Activated naive CD4-positive, alpha-beta T cell treated with anti-CD3 and anti-CD28 coated beads, Interleukin-2, amount 50 U/mL, for 16 hours (primary cell): ENCODE measurements at places on chromosomes 12 and 14.
A peak's percentile ranks its signal among the peaks of the same experiment; 100 is the strongest.

GRCh38 chr14:57502586-57503254 is 9.1 kb upstream of the CCDC198 start:
- DNase-seq, result no peak

GRCh38 chr12:54383041-54383609 is 1.4 kb downstream of the ZNF385A start:
- no peak for DNase-seq

DNA sequence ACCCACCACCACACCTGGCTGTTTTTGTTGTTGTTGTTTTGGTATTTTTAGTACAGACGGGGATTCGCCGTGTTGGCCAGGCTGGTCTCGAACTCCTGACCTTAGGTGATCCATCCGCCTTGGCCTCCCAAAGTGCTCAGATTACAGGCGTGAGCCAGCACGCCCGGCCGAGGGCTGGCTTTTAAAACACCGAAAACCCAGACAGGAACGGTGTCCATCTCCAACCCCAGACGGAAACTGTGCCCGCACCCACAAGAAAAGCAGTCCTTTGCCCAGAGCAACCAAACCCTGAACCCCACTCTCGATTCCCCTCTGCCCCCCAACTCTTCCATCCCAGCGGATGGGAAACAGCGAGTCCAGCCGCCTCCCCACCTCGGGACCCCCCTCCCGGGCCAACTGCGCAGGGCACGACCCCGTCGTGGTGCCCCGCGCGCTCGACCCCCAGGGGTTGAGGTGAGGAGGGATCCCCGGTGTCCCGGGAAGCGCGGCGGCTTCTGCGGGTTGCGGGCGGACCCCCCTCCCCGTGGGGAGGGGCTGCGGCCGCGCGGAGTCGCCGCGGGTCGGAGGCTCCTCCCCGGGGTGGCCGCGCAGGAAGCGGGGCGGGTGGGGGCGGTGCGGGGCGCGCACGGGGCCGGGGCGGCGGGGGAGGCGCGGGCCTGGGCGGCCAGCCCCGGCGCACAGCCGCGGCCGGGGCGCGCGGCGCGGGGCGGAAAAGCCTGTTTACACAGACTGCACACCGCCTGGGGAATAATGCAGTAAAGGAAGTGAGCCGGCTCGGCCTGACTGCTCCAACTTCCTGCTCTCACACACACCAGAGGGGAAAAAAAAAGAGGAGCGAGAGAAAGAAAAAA is at the start of gene ELK3:
Gene ELK3, plus strand, starts transcription at position 651 of the 851 bp plus-strand sequence.
- DNase-seq, result peak; percentile 60

DNA sequence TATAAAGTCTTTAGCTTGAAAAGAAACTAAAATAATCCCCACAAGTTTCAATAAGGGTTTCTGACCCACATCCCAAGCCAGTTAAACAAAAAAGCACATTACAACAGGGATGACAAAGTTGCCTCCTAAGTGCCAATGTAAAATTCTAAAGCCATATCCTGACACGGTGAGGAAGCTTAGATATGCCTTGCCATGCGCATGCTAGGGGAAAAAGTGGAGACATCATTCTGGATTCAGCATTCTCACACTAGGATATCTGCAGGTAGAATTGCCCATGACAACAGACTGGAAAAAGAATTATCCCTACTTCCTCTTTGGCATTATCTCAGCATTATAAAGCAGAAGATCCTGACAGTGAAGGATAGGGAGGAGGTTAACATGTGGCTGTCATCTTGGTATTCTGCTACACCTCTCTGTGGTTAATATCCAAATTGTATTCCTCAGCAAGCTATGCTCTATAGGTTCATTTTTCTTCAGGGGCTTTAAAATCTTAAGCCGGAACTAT is 4.9 kb downstream of the DUSP6 start:
- no peak for DNase-seq

GRCh38 chr12:58871556-58871955 is 48.7 kb downstream of the LRIG3 start:
- no peak for DNase-seq
